Stimulated activated CD4-positive, alpha-beta T cell treated with anti-CD3 and anti-CD28 coated beads, Interleukin-2, amount 100 ng/mL, for 24 hours (primary cell): ENCODE measurements at places on chromosomes 5 and 9.

DNA sequence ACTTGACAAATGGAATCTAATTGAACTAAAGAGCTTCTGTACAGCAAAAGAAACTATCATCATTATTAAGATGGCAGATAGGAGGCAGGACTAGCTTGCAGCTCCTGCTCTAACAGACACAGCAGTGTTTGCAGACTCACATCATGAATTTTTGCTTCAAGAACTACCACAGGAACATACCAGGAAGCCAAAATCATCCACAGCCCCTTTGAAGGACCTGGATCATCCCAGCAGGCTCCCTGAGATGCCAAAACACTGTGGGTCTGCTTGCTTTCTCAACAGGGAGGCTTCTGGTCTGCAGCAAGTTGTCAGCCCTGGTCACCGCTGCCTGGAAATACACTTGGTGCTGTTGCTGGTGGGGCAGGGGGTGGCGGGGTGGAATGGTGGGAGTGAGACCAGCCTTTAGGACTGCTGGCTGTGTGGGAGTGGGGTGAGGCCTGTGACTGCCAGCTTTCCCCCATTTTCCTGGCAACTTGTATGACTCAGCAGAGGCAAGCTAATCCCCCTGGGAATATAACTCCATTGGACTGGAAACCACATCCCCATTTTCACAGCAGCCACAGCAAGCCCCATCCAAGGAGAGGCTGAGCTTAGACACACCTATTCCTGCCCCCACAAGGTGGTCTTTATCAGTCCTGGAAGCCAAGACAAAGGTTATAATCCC lies 533.8 kb upstream of the CYLC2 start:
- DNase-seq, result no peak

- no peak for DNase-seq
Measured at GRCh38 chr9:106621313-106622163, 241.4 kb upstream of the ZNF462 start.

DNA sequence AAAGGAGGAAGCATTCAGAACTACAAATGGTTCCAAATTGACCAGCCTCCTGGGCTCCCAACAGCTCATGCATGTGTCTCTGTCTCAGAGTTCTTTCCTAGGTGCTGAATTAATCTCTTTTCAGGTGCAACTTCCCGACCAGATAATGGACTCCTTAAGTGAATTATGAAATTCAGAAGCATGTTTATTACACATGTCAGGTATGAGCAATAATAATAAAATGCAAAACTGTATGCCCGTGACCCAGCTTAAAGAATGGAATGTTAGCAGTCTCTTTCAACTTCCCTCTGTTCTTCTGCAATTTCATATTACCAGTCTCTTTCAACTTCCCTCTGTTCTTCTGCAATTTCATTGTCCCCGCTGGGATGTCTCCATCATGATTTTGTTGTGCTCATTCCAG lies 60.4 kb downstream of the FBXL7 start:
- DNase-seq, result no peak

DNA sequence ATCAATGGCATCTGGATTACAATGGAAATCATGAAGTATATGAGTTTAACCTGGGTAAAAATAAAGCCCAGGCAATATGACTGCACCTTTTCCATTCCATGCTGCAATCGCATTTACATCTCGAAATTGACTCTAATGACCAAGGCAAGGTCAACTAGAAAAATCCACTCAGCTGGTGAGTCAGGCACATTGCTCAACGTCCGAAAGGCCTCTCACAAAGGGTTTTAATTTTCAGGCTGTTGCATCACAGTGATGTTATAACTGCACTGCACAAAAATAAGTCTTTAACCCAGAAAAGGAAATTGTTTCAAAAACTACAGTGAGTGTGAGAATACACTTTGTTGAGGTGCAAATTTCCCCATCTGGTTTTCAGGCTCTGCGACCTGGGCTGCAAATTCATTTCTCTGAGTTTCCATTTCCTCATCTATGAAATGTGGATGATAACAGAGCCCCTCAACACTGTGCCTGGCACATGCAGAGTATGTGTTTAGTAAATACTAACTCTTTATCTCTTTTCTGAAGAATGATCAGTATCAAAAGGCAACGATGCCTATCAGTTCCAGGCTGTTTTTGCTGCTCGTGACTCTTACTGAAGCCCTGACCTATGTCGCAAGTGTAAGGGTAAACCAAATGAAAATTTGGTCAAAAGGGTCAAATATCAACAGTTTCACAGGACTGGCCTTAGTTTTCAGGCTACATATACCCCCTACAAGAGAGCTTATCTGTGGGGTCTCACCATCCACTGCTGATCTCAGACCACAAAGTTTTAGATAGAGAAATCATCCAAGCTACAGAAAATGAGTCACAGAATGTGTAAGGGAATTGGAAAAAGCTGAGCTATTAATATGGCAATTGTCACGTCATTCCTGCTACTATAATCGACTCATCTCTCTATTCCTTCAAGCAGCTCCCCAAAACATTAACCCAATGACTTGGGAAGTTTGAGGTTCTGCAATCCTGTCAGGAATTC lies 4.1 kb downstream of the NFIL3 start:
- DNase-seq, result no peak

DNA sequence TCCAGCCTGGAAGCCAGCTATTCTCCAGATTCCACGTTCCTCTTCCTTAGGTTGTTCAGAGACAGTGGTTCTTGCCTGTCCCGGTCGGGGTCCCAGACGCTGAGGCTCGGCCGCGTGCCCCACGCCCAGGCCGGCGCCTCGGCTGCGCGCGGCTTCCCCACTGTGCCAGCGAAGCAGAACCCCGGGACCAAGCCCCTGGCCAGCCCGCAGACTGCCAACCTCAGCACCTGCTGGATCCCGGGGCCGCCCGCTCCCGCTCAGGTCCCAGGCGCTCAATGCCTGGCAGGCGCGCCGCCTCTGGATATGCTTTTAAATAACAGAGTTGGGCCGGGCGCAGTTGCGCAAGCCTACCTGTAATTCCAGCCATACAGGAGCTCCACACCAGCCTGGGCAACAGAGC lies 195.5 kb downstream of the MAN2A1 start:
- DNase-seq, result no peak

DNA sequence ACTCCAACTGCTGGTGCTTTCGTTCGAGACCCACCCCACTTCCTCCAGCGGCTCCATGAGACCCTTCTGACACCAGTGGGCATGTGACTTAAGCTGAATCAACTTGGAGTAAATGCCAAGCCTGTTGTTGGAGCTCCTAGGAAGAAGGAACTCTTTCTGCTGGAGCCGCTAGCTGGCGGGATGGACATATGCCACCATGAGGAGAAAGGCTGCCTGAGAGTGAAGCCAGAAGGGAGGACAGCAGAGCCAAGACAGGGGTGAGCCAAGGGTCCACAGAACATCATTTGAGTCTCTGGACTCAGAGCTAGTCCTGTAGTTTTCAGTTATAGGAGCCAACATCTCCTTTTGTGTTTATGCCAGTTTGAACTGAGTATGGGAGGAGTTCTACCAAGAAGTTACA lies 35.9 kb downstream of the ANXA6 start:
- DNase-seq, result no peak

DNA sequence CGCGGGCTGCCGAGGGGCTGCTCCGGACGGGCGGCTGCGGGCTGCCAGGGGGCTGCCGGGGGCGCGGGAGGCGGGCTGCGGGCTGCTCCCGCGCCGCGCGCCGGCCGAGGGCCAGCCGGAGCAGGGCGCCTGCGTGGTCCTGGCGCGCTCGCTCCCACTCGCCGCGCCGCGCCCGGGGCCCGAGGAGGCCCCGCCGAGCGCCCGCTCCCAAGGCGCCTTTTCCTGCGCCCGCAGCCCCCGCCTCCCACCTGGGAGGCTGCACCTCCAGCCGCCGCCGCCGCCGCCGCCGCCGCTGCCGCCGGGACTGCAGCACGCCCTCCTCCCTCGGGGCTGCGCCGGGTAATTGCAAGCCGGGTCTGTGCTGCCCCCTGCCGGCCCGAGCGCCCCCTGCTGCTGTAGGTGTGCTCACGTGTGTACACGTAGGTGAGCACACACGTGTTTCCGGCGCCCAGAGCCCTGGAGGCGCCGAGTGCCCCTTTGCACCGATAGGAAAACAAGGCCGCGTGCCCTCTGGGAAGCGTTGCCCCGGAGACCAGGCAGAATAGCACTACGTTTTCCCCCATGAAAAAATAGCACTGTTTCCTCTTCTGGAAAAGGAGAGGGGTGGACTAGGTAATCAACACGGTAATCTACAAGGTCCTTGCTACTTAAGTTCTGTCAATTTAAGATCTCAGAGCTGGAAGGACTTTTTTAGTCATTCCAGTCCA lies at the start of gene EPB41L4B:
TSS of gene EPB41L4B (minus strand) at position 318 of the 707 bp plus-strand sequence. CDS start 613 bp downstream, outside the sequence.
- DNase-seq, result peak; percentile 92

DNA sequence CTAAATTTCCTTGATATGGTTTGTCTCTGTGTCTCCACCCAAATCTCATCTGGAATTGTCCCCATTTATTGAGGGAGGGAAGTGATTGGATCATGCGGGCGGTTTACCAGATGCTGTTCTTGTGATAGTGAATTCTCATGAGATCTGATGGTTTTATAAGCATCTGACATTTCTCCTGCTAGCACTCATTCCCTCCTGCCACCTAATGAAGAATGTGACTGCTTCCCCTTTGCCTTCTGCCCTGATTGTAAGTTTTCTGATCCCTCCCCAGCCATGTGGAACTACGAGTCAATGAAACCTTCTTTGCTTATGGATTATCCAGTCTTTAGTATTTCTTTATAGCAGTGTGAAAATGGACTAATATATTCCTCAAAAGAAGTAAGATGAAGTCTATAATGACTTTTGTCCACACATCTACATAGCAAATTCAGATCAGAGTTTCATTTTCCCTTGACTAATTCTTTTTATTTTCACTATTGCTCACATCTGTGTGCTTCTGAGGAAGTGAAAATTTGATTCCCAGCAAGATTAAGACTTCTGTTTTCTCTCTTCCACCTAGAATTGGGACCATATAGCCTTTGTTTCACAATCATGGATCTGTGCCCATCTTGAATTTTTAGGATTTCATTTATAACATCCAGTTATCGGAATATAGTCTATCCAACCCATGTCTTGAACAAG lies 393.5 kb downstream of the DMAC1 start:
- no peak for DNase-seq

- DNase-seq, result no peak
Measured at GRCh38 chr5:150172145-150172544, 5.6 kb downstream of the CDX1 start.

GRCh38 chr9:131759017-131759647 lies 19.3 kb upstream of the RAPGEF1 start:
- DNase-seq, result no peak

- DNase-seq, result no peak
Measured at GRCh38 chr5:180096616-180097015, 25.1 kb upstream of the RNF130 start.

DNA sequence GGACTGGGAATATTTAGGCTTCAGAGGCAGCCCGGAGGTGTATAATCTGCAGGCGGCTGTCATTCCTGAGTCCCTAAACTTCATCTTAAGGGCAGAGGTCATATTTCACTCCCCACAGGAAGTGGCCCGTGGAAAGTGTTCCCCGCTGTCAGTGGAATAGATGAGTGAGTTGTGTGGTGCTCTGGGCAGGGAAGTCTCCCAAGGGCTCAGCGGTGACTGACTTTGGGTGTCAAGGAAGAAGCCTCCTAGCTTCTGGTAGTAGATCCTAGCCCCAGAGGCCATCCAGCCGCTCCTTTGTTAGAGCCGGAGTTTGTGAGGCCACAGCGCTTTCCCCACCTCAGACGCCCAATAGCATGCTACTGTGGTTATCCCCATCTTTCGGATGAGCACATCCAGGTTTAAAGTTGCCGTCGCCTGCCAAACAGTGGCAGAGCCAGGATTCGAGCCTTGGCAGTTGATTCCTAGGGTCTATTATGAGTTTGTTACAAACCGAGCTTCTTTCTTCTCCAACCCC lies 38.9 kb upstream of the TIFAB start:
- DNase-seq, result no peak

GRCh38 chr5:177113566-177114424 lies 19.8 kb upstream of the NSD1 start:
- peak; percentile 84 for DNase-seq

DNA sequence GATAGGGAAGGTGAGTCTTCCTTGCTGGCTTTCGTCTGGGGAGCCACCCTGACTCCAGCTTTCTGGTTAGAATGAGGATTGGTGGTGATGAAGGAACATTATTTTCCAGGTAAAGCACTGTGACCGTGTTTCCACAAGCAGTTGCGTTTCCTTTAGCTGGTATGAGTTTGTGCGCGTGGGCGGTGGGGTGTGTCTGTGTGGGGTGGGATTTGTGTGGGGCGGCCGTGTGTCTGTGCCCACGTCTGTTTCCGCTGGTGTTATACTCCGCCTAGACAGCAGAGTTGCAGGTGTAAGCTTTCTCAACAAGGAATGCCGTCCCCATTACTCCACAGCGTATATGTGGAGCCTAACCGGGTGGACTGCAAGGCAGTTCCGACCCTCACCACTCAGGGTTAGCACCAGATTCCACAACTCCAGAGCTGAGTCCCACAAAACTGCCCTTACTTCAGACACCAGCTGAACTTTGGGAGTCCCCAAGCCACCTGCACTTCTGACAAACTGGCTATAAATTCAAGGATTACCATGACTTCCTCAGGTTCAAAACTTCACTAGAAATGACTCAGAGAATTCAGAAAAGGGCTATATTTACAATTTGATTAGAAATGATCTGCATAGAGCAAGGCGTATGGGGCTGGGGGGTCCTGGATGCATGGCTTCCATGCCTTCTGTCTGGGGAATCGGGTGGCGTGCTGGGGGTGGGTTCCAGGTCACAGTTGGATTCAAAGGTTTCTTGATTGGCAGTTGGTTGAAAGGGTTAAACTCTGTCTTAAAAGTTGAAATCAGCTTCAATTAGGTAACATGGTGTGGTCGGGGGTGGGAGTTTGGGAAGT lies 29.8 kb downstream of the PROP1 start:
- DNase-seq, result no peak

DNA sequence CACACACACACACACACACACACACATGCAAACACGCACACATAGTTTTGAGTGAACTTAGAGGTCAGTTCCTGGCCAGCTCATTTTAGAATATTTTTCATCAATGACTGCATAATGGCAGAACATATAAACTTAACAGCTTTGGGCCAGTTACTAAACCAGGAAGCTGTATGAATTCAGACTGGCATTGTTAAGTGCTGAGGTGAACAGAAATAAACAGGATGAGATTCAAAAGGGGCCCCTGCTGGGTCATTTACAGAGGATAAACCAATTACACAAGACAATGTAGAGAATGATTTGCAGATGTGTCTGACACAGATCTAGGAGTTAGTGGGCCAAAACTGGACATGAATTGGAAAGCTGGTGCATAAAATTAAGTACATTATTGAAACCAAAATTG lies 44.6 kb downstream of the MARCHF11 start:
- DNase-seq, result no peak

DNA sequence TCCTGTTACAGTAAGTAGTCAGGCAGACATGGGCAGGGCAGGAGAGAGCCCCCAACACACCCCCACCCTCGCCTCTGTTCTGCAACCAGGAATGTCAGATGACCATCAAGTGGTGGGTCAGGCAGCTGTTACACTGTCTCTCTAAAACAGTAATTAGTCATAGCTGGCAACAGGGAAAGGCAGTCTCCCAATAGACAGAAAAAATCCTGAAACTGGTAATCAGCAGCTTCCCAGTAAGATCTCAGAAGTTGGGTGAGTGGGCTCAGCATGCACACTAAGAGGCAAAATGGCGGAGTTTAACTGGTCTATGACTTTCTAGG lies 90.2 kb downstream of the C5orf15 start:
- no peak for DNase-seq

- DNase-seq, result no peak
Measured at GRCh38 chr5:29983528-29984155, 1209.8 kb upstream of the CDH6 start.

- no peak for DNase-seq
Measured at GRCh38 chr5:61638476-61638875, 306.4 kb downstream of the ZSWIM6 start.
